Heart left ventricle (tissue), 16 donors: ENCODE measurements at places on chromosomes 1 and 21. TPM values are rescaled to one million over a fixed set of nuclear protein-coding genes. Genes with fewer than 3 reads are reported as not detected.

DENND2C gene
- 3.8 TPM for total RNA-seq

GRCh38 chr21:31184459-31184858 is 146.2 kb upstream of the KRTAP19-8 start:
- no peaks in the 10 kb centered on the region for H3K36me3 ChIP-seq
- H3K27ac ChIP-seq = no peak overlapping the region
- H3K4me1 ChIP-seq = no peaks in the 10 kb centered on the region
- no peaks in the 10 kb centered on the region for H3K27me3 ChIP-seq
- no peak overlapping the region for H3K4me3 ChIP-seq
- DNase-seq = no peak

DNA sequence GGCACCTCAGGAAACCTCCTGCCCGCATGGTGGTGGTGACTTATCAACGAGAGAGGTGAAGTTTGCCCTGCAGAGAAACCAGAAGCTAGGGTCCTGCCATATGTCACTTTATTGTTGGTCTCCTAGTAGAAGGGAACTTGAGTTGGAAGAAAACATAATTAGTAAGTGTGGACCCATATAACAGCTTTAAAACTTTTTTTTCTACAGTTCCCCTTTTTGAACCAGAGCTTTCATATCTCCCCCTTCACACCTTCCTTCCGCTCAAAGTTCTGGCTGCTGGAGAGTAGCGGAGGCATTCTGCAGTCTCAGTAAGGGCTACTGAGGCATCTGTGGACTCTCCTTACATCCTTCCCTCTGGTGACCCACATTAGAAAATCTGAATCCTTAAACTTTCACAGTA is 48.9 kb downstream of the PHC2 start:
- H3K36me3 ChIP-seq = no peaks in the 10 kb centered on the region
- DNase-seq = no peak
- peaks cover 47% of the 10 kb centered on the region for H3K4me1 ChIP-seq

DNA sequence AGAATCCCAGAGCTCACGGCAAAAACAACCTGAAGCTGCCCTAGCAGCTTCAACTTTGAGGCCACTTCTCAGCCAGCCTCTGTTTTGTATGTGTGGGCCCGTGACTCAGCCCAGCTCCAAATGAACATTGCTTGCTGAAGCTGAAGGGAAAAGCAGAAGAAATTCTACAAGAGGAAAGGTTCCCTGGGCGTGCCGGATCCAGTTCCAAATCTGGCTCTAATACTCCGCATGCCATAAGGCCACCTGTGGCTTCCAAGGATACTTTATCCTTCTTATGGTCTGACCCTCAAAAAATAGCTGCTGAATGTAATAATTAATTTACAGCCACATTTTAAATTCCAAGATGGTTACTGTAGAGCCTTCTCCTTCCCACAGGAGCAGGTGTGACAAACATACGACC is 24.3 kb downstream of the TSPAN2 start:
- no peaks in the 10 kb centered on the region for H3K36me3 ChIP-seq
- H3K27me3 ChIP-seq = no peaks in the 10 kb centered on the region
- H3K4me3 ChIP-seq = no peak overlapping the region
- H3K27ac ChIP-seq = no peak overlapping the region
- H3K4me1 ChIP-seq = peaks cover 7% of the 10 kb centered on the region

DNA sequence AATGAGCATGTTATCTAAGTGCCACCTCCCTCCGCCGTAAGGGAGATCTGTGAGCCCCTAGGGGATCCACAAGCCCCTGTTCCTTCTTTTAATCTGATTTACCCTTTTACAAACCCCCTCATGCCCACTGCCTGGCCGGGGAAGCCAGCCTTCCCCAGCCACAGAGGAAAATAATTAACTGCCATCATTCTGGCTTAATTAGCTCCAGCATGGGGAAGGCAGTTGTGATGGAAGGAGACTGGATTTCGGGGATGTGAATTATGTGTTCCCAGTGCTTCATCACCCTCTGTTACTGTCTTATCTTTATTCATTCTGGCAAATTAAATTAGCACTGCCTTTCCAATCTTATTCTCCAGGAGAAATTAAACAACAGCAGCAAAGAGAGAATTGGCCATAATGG is 135.8 kb downstream of the PTPRU start:
- H3K27ac ChIP-seq = no peak overlapping the region
- no peaks in the 10 kb centered on the region for H3K36me3 ChIP-seq
- H3K4me3 ChIP-seq = no peak overlapping the region

DNA sequence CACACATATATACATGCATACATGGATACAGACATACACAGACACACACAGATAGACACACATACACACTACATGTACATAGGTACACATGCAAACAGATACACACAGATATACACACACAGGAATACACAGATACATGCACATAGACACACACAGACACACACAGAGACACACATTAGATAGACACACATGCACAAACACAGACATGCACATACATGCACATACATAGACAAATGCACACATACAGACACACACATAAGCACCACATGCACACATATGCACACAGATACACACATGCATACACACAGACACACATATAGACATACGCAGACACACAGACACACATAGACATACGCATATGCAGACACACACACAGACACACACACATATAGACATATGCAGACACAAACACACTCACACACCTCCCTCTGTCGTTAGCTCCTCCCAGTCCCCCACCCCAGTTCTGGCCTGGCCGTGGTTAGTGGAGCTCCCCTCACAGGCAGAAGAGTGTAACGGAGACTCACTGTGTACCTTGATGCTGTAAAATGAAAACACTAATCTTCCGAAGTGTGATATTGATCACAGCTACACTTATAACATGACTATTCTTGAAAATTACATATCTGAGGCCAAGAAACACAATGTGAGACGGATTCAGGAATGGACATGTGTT is 7.6 kb downstream of the UBASH3A start:
- H3K36me3 ChIP-seq = no peaks in the 10 kb centered on the region
- H3K4me1 ChIP-seq = no peaks in the 10 kb centered on the region
- peaks cover 16% of the 10 kb centered on the region for H3K27me3 ChIP-seq
- H3K4me3 ChIP-seq = no peak overlapping the region
- H3K27ac ChIP-seq = no peak overlapping the region

KRTAP19-1 gene
- total RNA-seq = not detected

DNA sequence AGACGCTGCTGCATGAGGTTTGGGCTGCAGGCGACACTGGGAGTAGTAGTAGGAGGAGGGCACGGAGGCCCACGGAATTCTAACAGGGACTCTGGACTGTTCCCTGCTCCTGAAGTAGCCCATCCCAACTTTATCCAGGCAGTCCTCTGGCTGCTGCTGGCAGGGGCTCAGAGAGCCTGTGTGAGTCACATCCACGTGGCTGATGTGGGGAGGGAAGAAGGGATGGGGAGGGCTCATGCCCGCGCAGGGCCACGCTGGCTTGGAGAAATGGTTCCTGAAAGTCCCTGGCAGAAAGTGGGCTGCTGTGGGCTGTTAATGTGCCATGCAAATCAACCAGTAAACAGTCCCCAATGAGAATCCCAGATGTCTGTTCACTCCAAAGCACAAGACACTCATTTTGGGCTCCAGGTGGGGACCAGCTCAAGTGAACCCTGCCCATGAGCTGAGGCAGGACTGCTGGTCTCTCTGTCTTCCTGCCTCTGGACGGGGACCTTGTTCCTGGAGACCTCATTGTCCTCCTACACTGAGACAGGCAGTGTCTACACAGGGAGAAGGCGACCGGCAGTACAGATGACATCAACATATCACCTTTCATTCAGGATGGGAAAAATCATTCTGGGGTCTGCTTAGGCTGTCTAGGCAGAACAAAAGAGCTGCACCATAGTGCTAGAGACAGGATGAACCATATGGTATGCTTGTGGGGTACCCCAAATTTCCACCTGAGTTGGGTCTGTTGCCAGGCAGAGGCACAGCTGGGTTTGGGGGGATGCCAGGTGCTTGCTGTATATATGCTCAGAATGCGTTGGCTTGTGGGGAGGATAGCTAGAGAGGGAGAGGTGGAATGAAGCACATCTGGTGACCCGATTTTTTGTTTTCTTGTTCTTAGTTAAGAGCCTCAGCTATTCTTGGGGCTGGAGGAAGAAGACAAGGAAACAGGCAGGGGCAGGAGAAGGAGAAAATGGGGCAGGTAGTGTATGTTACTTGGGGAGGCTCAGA is 57.9 kb upstream of the FMOD start:
- H3K4me1 ChIP-seq = no peaks in the 10 kb centered on the region
- no peaks in the 10 kb centered on the region for H3K36me3 ChIP-seq
- peak; percentile 83 for DNase-seq
- H3K27ac ChIP-seq = peak overlapping the region; percentile 64
- H3K27me3 ChIP-seq = no peaks in the 10 kb centered on the region

DNA sequence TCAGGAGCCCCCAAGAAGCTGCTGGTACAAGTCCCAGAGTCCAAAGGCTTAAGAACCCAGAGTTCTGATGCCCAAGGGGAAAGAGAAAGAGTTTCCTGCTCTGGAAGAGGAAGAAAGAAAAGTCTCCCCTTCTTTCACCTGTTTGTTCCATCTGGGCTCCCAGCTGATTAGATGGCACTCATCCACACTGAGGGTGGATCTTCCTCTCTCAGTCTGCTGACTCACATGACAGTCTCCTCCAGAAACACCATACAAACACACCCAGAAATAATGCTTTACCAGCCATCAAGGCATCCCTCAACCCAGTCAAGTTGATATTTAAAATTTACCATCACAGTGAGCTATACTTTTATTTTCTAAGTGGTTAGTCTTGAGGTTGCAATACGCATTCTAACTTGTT is 257.9 kb downstream of the PAPPA2 start:
- no peaks in the 10 kb centered on the region for H3K36me3 ChIP-seq
- DNase-seq = no peak
- H3K4me3 ChIP-seq = no peak overlapping the region
- H3K27me3 ChIP-seq = no peaks in the 10 kb centered on the region

PLEKHN1 gene
- total RNA-seq = not detected

GRCh38 chr1:56081736-56082135 is 497.6 kb downstream of the PLPP3 start:
- no peak overlapping the region for H3K4me3 ChIP-seq
- H3K36me3 ChIP-seq = no peaks in the 10 kb centered on the region
- no peaks in the 10 kb centered on the region for H3K4me1 ChIP-seq
- no peak overlapping the region for H3K27ac ChIP-seq
- H3K27me3 ChIP-seq = no peaks in the 10 kb centered on the region

GRCh38 chr1:47894410-47895278 is 102.5 kb downstream of the TRABD2B start:
- H3K36me3 ChIP-seq = no peaks in the 10 kb centered on the region
- H3K4me3 ChIP-seq = no peak overlapping the region
- H3K4me1 ChIP-seq = no peaks in the 10 kb centered on the region

CHI3L1 gene
- total RNA-seq = 1.3 TPM

- H3K36me3 ChIP-seq = peaks cover 62% of the 10 kb centered on the region
- H3K4me3 ChIP-seq = no peak overlapping the region
- no peaks in the 10 kb centered on the region for H3K4me1 ChIP-seq
- DNase-seq = no peak
Observed at GRCh38 chr1:172559572-172560210, 26.7 kb downstream of the SUCO start.

- no peak for DNase-seq
- H3K4me1 ChIP-seq = peaks cover 13% of the 10 kb centered on the region
- no peak overlapping the region for H3K4me3 ChIP-seq
- no peaks in the 10 kb centered on the region for H3K27me3 ChIP-seq
- no peak overlapping the region for H3K27ac ChIP-seq
- H3K36me3 ChIP-seq = no peaks in the 10 kb centered on the region
Observed at GRCh38 chr21:39187141-39187540, 3.9 kb upstream of the PSMG1 start.

CADM3 gene
- 2.3 TPM for total RNA-seq

DNA sequence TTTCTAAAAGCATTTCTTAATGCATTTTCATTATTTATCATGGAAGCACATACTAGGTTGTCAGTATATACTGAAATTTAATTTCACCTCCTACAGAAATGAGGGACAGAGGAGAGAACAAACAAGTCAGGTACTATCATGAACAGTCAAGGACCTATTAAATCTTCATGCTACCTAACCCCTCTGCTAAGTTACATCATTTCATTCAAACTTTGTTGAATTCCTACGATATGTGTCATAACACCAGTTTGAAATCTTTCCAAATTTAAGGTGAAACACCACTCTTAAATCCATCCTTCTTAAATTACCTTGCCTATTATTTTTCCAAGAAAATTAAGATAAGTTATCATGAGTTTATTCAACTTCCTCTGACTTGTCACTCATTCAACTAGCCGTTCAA is 78.9 kb downstream of the DENND1B start:
- H3K4me3 ChIP-seq = no peak overlapping the region
- H3K27me3 ChIP-seq = no peaks in the 10 kb centered on the region
- no peaks in the 10 kb centered on the region for H3K36me3 ChIP-seq
- H3K27ac ChIP-seq = no peak overlapping the region
- peaks cover 4% of the 10 kb centered on the region for H3K4me1 ChIP-seq

- no peak overlapping the region for H3K4me3 ChIP-seq
- H3K4me1 ChIP-seq = no peaks in the 10 kb centered on the region
Observed at GRCh38 chr1:190323530-190323929, 154.1 kb downstream of the BRINP3 start.

DNA sequence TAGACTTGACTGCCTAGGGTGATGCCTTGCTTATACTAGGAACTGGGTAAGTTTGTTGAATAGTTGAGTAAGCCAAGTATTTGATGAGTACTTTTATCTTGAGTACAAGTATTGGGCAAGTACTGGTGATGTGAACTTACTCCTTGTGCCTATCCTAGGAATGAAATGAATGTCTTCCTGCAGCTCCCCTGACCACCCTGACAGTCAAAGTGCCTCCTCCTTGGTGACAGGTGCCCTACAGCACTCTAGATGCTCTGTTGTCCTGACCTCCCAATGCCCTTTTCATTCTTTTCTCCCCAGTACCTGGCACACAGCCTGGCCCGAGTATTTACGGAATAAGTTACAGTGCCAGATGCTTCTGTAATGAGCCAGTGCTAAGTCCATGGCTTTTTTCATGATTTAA is 25.5 kb downstream of the PCSK9 start:
- H3K27ac ChIP-seq = peak overlapping the region; percentile 72
- DNase-seq = peak; percentile 65
- no peak overlapping the region for H3K4me3 ChIP-seq
- H3K27me3 ChIP-seq = no peaks in the 10 kb centered on the region
- H3K4me1 ChIP-seq = no peaks in the 10 kb centered on the region
- H3K36me3 ChIP-seq = peaks cover 38% of the 10 kb centered on the region

- H3K36me3 ChIP-seq = peaks cover 40% of the 10 kb centered on the region
- no peak for DNase-seq
- no peaks in the 10 kb centered on the region for H3K27me3 ChIP-seq
- H3K4me3 ChIP-seq = no peak overlapping the region
- H3K4me1 ChIP-seq = no peaks in the 10 kb centered on the region
Observed at GRCh38 chr1:229310833-229311232, 32.0 kb downstream of the CCSAP start.

GRCh38 chr21:42703136-42703908 is 49.9 kb downstream of the PDE9A start:
- no peak overlapping the region for H3K4me3 ChIP-seq
- DNase-seq = no peak
- H3K27ac ChIP-seq = no peak overlapping the region
- no peaks in the 10 kb centered on the region for H3K27me3 ChIP-seq
- H3K4me1 ChIP-seq = no peaks in the 10 kb centered on the region
- peaks cover 3% of the 10 kb centered on the region for H3K36me3 ChIP-seq

- no peaks in the 10 kb centered on the region for H3K27me3 ChIP-seq
- no peaks in the 10 kb centered on the region for H3K36me3 ChIP-seq
- H3K4me1 ChIP-seq = no peaks in the 10 kb centered on the region
- no peak overlapping the region for H3K4me3 ChIP-seq
- DNase-seq = no peak
Observed at GRCh38 chr1:42429603-42430002, 26.2 kb downstream of the ZMYND12 start.
